NK-92 treated with Interleukin-12 subunit alpha and Interleukin-12 subunit beta, amount 100 ng/mL, for 24 hours (cell line): ENCODE measurements at places on chromosomes 1 and 21.

DNA sequence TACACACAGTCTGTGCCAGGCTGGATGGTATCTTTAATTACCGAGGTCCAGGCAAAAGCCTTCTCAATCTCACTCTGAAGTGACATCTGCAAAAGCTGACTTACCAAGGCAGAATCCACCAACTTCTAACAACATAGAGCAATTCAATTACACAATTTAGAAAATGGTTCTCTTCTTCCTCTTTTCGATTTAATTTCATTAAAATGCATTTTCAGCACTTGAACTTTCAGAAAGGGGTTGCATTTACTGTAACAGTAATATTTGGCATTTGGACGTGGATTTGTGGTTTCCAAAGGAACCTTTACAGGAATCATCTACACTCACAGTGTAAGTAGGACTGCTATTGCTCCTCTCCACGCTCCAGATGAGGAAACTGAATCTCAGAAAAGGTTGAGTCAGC, 53.3 kb downstream of the ERO1B start:
- no peak for DNase-seq

DNA sequence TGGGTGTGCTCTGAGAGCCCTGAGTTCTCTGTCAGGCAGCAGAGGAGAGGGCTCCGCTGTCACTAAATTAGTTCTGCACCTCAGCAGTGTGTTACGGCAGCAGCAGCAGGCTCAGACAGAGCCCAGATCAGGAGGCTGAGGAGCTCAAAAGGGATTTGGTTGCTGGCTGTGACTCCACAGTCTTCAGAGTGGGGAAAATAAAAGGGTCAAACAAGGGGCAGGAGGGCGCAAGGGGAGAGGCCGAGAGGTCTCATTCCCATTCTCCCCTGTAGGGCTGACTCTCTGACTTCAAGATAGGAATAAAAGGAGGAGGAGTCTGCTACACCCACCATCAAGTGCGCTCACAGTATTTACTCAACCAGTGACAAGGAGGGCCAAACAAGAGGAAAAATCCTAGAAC, 9.2 kb upstream of the SLC45A3 start:
- no peak for DNase-seq

DNA sequence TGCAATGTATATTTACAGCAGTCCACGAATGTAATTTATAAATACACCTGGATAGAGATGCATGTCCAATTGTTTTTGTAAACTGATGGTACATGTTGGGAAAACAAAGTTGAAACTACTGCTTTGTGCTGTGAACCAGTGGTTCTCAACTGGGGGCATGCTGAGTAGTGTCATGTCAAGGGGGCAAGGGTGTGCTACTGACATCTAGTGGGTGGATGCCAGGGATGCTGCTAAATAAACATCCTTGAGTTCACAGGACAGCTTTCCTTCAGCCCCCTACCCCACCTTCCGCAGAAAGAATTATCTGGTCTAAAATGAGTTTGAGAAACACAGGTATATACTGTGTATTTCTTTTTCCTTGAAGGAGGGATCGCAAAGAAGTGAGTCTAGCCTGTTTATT, 95.9 kb downstream of the RASAL2 start:
- no peak for DNase-seq

- DNase-seq = peak; percentile 57
Measured at GRCh38 chr1:165828103-165828668, 772 bp downstream of the UCK2 start.

GRCh38 chr1:86068841-86069756, 87.5 kb downstream of the COL24A1 start:
- DNase-seq = no peak

DNA sequence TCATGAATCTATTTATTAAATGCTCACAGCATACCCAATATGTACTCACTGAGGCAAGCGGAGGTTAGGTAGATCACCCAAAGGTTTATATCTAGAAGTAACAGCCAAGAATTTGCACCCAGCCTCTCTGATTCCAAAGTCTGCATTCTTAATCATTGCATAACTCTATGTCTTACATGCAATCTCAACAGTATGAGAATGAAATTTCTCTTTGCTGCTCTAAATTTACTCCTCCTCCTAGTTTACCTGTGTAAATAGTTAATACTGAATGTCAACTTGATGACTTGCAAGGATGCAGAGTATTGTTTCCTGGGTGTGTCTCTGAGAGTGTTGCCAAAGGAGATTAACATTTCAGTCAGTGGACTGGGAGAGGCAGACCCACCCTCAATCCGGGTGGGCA, 840.6 kb downstream of the BRINP3 start:
- DNase-seq = no peak

GRCh38 chr1:150841626-150842025, 33.6 kb upstream of the CTSK start:
- DNase-seq = no peak

DNA sequence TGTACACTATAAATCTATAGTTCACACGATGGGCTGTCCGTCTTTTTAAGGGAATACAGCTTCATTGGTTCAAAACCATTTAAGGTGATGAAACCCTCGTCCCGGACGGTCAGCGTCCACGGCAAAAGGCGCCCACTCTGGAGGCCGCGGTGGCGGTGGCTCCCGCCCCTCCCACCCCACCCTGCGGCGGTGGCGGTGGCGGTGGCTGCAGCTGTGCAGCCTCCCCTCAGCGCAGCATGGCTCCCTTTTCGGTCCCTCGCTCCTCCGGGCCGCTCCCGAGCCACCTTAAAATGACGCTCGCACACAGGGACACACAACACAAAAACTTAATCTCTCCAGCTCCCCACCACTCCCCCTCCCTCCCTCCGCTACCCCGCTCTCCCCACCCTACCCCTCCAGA, 69.1 kb downstream of the WLS start:
- DNase-seq = no peak

- DNase-seq = no peak
Measured at GRCh38 chr1:78540048-78540447, 49.3 kb downstream of the PTGFR start.

DNA sequence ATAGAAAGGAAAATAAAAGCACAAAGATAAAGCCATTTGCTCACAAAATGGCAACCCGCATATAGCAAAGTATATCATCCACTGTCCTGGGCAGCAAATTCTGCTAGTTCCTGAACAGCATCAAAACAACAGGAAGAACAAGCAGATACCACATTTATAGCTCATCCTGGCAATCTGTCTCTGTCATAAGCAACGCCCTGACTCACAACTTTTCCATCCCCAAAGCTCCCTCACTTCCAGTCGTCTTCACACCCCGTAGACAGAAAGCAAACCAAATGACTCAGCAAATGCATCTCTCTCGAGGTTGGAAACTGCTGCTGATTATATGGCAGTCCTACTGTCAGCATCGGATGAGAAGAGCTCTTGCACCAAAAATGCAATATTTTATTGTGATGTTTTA, 65.8 kb downstream of the AK5 start:
- DNase-seq = no peak

GRCh38 chr1:48920851-48921250, 144.2 kb upstream of the BEND5 start:
- no peak for DNase-seq

DNA sequence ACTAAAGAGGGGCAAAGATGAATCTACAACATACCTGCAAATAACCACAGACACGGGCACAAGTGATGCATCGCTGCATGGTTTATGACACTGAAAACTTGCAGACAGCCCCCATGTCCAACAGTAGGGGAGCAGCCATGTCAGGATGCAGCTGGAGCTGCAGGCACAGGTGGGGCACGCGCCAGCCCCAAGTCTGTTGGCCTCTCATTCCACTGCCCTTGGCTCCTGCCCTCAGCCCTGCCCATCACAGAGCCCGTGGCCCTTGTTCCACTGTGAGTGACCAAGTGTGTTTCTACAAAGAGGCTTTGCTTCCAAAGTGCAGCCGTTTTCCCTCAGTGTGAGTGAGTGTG, 3.2 kb upstream of the PADI4 start:
- DNase-seq = no peak

DNA sequence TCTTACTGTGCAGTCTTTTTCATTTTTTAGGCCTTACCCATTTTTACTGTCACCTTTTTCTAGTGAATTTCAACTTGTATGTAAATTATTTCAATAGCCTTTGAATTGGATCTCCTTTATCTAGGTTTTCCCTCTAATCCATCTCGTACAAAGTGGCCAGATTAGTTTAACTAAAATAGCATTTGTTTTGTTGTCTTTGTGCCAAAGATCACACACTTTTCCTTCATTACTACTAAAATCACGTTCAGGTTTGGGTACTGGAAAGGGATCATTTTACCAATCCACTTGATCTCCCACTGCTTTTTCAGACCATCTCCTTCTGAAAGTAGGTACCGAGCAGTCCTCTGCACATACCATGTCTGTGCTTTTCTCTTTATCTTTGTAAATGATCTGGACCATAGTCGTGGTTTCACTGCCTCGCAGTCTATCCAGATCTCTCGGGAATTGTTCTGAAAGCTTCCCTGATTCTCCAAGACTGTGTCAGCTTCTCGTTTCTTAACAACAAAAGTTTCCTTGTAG, 20.1 kb downstream of the KDM1A start:
- no peak for DNase-seq

DNA sequence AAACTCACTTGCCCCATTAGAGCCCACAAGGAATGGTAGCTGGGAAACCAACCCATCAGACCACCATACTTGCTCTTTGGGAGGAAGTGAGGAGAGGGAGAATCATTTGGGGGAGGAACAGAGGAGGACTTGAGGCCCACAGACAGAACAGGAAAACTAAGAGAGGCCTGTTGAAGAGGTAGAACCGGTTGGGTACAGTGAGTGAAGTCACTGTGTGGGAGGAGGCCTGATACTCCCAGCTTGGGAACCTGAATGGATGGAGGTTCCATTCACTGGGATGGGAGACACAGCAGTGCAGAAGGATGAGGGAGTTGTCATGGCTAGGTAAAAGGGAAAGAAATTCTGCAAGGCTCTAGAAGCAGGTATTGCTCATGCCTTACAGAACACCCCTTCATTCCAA, 63.4 kb upstream of the PSEN2 start:
- no peak for DNase-seq

- DNase-seq = no peak
Measured at GRCh38 chr1:236860674-236861073, 65.6 kb downstream of the MTR start.

DNA sequence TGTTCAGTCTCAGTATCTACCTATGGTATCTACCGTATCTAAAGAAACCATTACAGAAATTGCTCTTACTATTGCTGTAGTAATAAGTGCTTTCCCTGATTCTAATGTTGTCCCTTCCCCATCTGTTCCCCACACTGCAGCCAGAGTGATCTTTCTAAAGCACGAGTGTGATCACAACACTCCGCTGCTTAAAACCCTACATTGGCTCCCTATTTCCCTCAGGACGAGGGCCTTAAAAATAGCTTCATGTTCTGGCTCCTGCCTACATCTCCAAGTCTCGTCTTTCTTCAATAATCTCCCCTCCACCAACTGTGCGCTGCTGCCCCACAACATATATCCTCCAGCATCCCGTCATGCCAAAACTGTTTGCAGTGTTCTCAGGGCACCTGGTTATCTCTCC, 150.6 kb downstream of the SDCCAG8 start:
- DNase-seq = no peak
